ENCODE measurements at places on chromosomes 7 and 10. TPM values are rescaled to one million over a fixed set of nuclear protein-coding genes. Genes with fewer than 3 reads are reported as not detected.
A peak's percentile ranks its signal among the peaks of the same experiment; 100 is the strongest.

- no peak for DNase-seq
Measured at GRCh38 chr7:140624392-140625191, 16.0 kb downstream of the DENND2A start.

The CYP3A4 gene
- polyA plus RNA-seq, result 0.24 TPM

DNA sequence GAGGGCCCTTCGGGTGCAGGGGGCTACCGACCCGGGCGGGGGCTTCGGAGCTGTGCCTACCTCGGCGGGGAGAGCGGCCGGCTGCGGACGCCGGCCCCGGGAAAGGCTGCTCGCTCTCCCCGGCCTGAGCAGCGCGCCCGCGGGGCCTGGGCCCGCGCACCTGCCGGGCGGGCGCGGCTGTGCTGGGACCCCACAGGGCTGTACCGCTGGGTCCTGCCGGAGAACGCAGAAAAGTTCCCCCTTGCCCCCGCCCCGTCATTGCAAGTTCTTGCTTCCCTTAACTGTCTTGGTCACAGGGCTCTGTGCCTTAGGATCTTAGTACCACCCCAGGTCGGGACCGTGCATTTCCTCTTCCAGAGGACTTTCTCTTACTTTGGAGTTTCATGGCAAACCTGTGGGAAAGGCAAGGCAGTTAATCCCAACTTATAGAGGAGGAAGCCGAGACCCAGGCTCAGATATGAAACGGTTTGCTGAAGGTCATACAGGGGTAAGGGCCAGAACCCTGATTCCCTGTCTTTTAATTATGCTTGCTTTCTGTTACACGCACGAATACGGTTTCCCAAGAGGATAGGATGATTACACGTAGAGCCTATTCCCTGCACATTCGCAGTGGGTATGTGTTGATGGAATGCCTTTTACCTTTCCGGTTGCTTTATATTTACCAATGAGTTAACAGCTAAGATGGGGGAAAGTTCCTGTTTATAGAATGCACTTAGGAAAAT lies 652 bp downstream of the PCGF5 start:
- peak; percentile 18 for DNase-seq

DNA sequence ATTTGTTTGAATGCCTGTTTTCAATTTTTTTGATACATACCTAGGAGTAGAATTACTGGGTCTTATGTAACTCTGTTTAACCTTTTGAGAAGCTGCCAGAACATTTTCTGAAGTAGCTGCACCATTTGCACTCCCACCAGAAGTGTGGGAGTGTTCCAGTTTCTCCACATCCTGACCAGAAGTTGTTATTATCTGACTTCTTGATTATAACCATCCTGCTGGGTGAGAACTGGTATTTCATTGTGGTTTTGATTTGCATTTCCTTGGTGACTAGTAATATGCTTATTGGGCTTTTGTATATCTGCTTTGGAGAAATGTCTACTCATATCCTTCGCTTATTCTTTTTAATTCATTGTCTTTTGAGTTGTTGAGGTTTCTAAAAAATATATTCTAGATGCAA lies 117.2 kb upstream of the GLCCI1 start:
- no peak for DNase-seq

GRCh38 chr10:118810796-118811505 lies 56.2 kb upstream of the CACUL1 start:
- DNase-seq, result no peak

The TMEM120A gene
- 48.9 TPM for polyA plus RNA-seq

GRCh38 chr10:24150853-24151252 lies 58.1 kb upstream of the KIAA1217 start:
- DNase-seq, result no peak

The FBXL13 gene
- 0.62 TPM for polyA plus RNA-seq

DNA sequence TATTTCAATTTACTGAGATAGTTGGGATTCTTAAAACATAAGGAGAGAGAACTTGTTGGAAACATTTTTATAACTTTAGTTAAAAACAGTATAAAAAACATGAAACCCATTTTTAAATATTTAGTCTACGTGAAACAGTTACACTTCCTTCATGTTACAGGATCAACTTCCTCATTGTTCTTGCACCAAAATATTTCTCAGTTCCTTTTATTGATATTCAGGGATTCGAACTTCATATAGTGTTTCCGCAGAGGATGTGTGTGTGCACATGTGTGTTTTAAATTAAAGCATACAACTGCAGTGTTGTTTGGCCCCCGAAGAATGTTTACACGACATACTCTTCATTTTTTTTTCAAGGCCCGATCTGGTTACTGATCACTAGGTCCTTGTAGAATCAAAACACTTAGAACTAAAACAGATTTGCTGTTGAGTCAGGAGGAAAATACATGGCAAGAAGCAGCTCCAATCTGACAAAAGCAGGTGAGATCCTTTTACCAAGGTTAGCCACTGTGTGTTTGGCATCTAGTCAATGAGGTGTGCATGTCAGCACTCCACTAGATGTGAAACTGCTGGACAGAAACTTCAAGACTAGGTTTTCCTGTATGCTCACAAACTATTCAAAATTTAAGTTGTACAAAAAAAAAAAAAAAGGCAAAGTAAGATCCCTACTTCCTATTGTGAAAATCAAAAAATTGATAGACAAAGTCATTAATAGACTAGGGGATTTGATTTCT lies 60.4 kb downstream of the INSYN2A start:
- no peak for DNase-seq

Data from muscle of arm (tissue), 14 donors.